NCI-H2227 treated with DMSO at 0.1 percent for 48 hours (cell line): ENCODE measurements at places on chromosomes 7 and 10.

DNA sequence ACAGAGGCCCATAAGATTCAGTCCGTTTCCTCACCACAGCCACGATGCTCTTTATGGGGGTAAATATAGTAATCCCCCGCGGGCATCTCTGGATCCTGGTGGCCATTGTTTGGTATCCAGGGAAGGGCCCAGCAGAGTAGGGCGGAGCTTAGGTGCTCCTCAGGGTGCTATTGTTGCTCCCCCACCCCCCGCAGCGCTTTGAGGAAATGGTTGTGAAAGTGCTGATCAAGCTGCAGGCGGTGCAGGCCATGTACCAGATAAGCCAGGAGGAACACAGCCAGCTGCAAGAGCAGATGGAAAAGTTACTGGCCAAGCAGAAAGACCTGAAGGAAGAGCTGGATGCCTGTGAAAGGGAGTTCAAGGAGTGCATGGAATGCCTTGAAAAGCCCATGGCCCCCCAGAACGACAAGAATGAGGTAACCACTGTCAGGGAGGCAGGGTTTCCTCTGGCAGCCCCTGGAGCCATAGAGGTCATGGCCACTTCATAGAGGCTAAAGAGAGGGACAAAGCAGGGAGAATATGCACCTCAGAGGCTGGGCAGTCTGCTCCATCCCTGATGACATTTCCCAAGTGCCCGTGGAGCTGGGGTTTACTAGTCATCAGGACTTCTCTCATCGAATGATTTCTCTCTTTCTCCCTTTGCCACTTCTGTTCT is 17.6 kb upstream of the FLNC start:
- DNase-seq: no peak

DNA sequence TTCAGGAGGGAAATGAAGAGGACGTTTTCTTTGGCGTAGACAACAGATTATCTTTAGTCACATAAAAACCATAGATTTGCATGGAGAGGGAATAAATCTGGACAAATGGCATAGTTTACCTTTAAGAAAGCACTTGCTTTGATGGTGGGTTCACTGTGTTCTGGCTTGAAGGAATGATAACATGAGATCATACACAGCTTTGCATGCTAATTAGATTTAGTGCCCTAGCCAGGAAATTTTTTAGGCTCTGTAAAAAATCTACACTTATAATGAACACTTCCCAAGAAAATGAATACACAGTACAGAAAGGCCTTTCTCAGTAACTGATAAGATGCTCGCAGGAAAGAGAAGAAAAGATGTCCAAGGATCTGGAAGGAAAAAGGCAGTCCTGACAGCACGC is 218.2 kb upstream of the AOAH start:
- DNase-seq: no peak

- peak; percentile 53 for DNase-seq
Observed at GRCh38 chr10:118592675-118593330, 2.6 kb downstream of the PRLHR start.

- peak; percentile 9 for DNase-seq
Observed at GRCh38 chr7:2508327-2509215, 11.0 kb upstream of the LFNG start.

GRCh38 chr7:137130751-137131158 is 212.8 kb downstream of the PTN start:
- DNase-seq: no peak

- no peak for DNase-seq
Observed at GRCh38 chr10:86954681-86955500, 2.5 kb downstream of the MMRN2 start.

DNA sequence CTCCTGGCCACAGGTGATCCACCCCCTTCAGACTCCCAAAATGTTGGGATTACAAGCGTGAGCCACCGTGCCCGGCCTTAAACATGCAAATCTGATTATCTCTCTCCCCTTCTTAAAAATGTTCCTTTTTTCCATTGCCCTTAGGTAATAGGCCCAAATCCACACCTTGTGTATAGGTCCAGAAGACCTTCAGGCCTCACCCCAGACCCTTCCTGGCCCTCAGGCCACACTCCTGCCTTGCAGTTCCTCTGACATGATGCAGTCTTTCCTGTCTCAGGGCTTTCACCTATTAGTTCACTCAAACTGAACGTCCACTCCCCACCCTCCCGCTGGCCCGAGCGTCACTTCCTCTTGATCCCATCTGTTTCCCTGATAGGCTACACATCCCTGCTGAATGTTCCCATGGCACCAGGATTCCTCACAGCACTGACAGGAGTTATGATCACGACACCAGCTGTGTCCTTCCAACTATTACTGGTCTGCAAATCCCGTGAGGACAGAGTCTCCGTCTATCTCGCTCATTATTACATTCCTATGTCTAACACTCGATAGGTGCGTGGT is 46.4 kb downstream of the DENND2A start:
- DNase-seq: no peak

- no peak for DNase-seq
Observed at GRCh38 chr10:124535731-124536495, 74.3 kb downstream of the LHPP start.

- no peak for DNase-seq
Observed at GRCh38 chr7:151271699-151272355, 23.3 kb upstream of the SMARCD3 start.

DNA sequence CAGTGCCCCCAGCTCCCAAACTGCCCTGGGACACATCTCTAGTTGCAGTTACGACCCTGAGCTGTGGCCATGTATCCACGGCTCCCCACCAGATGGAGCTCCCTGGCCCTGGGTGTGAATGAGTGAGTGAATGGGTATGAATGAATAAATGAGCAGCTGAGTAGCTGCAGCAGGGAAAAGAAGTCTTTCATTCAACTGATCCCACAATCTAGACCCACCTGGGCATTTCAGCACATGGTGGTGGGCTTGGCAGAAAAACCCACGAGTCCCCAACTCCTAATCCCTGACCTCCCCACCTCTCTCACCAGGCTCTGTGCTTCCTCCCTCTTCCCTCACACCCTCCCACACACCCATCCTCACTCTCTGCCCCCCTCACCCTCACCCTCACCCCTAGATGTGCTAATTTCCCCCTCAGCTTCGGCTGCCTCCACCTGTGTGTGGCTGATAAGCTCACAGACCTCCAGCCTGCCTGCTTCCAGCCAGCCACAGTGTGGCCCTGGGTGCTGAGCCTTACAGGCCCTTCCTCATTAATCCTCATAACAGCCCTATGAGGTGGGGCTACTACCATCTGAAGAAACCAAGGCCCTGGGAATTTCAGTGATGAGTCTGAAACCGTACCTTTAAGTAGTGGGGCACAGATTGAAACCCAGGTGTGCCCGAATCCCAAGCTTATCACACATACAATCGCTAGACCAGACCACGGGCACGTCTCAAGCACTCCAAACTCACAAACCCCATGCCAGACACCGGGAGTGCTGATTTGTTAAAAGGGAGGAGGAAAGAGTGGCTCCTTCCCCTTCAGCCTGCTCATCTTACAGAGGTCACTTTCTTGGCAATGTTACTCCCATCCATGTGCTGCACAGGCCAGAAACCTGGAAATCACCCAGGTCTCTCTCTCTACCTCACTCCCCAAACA is 2.2 kb upstream of the ATP6V1F start:
- DNase-seq: no peak

DNA sequence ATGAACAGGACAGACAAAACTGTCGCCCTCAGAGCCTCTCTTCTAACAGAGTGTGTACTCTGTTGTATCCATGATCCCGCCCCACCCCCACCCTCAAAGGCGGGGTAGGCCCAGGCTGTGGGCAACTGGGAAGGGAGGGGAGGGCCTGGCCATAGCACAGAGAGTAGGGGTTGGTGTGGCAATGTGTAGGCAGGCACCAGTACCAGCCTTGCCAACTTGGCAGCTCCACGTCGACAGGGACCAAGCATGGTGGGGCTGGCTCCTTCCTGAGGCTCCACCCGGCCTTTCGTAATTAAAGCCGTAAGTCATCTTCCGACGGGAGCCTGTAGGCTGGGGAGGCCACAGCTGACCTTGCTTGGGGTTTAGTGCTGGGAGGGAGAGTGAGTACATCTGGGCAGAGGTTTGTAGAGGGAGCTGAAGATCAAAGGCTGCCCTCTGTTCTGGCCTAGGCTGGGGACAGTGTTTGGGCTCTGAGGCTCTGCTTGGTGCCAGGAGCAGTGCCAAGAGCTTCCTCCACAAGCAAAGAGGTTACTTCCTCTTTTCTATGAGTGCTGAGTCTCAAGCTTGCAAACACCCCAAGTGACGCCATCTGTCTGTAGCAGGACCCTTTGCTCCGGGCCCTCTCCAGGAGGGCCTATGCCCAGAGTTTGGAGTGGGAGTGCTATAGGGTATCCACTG is 121.6 kb downstream of the C10orf105 start:
- no peak for DNase-seq

DNA sequence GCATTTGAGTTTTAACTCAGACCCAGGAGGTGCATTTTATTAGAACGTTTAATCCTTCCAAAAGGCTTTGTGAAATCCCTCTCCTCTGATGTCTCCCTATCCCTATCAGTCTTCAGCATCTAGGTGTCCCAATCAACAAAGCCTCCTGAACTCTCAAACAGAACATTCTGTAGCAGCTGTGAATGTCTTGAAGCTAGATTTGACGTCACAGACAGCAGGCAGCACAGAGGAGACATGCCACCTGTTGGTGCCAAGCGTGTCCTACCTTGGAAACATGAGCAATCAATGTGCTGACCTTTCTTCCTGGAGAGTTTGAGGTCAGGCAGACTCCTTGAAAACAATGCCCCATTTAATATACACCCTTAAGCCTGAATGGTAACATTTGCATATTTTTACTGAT is 125.5 kb downstream of the RNLS start:
- no peak for DNase-seq

- DNase-seq: no peak
Observed at GRCh38 chr10:12510984-12511383, 161.6 kb downstream of the CAMK1D start.

GRCh38 chr10:32265756-32266155 is 81.2 kb downstream of the EPC1 start:
- DNase-seq: no peak

DNA sequence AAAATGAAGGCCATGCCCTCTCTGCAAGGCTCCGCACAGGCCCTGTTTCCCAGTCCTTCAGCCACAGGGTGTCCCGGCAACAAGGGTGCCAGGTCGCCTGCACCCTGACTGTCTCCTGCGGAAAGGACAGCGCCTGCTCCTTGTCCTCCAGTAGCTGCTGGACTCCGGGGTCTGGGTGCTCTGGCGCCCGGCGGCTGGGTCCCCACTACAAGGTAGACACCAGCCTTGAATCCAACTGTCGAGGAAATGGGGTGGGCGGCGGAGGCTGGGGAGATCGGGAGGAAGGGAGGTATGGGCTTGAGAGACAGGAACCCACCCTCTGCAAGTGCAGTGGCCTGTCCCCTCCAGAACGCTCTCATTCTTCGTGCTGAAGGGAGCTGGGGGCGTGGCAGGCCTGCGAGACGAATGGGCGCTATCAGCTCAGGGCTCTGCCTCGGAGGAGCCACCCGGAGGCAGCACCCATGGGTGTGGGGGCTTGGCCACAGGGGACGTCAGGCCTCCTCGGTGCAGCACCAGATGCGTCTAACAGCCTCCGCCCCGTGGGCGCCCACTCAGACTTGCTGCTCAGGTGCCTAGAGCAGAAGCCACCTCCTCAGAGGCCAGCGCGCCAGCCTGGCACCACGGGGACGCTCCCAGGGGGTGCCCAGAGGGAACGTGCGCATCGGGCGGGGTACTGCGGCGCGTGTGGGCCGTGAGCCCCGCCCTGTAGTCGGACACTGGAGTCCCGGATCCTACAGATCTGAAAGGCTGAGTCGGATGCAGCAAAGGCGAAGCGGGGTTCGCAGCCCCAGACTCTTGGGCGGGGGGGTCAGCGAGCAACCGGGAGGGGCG is 15.6 kb downstream of the ADAM8 start:
- no peak for DNase-seq

DNA sequence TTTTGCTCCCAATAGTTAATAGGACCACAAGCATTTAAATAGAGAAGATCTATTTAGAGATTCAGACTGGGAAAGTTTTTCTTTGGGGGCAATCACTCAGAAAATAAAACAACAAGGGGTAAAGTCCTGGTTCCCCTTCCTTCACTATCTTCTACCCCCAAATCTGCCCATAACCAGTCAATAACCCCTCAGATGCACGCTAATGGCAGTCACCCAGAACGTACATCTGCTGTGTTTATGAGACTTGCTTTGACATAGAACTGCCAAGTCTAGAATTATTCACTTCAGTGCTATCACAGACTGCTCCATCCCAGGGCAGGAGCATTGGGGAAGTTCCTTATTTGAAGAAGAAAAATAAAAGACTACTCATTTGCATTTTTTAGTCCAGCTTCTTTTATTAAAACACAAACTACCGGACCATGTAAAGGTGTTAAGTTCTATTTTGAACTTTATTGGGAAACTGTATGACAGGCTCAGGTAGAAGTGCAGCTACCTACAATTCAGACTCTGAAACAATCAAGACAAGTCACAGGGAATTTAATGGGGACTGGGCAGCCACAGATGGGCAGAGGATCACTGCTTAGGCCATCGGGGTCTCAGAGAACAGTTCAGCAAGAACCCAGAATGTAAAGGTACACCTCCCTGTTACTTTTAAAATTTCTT is 38.4 kb downstream of the ANK3 start:
- no peak for DNase-seq

DNA sequence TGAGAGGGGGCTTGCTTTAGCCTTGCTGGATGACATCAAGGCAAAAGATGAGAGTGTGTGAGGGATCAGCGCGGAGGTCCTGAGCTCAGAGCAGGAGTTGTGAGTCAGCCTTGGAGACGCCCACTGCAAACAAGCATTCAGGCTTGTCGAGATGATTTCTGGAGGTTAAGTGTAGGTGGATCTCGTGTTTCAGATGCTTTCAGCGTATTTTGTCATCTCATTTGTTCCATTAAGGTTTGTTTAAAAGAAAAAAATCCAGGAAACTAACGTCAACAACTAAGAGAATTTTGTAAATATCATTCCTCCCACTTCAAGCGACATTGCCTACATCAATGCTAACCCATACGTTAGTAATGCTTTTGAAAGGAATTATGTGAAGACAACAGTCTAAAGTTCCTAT is 715.4 kb upstream of the NRP1 start:
- no peak for DNase-seq

GRCh38 chr7:85095366-85095765 is 91.5 kb downstream of the SEMA3D start:
- no peak for DNase-seq

DNA sequence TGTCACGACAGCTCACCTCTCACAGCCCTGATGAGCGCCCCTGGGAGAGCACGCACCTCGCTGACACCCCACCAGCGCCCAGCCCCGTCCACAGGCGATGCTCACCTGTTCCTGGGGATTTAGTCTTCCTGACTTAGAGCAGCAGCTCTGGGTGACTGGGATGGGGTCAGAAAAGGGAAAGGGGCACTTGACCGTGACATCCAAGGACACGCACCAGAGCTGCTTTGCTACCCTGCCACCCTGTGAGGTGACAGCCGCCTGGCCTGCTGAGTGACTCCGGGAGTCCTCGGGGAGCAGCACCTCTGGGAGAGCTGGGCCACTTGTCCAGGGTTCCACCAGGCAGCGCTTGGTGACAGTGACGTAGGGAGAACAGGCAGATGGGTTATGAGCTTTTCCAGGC is 148.2 kb downstream of the PRKAG2 start:
- DNase-seq: no peak

GRCh38 chr7:157271991-157272324 is 64.8 kb upstream of the DNAJB6 start:
- no peak for DNase-seq
